ENCODE measurements at places on chromosomes 3 and 15.

GRCh38 chr3:71702131-71703024 lies 22.8 kb downstream of the EIF4E3 start:
- peak; percentile 84 for DNase-seq

DNA sequence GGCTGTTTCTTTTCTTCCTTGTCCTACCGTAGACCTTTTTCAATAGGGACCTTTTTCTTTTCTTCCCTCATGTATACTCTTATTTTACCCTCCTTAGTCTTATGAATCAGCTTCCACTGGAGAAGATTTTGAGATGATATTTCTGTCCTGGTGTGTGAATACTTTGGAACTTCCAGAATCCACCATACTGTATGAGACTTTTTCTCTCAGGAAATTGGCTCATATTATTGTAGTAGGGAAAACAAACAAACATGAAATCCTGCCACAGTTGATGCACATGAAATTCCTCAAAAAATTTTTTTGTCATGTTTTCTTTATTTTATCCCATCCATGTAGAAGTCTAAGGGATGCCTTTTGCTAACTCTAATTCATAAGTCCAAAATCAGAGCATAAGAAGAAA lies 289.3 kb upstream of the PLSCR5 start:
- no peak for DNase-seq

DNA sequence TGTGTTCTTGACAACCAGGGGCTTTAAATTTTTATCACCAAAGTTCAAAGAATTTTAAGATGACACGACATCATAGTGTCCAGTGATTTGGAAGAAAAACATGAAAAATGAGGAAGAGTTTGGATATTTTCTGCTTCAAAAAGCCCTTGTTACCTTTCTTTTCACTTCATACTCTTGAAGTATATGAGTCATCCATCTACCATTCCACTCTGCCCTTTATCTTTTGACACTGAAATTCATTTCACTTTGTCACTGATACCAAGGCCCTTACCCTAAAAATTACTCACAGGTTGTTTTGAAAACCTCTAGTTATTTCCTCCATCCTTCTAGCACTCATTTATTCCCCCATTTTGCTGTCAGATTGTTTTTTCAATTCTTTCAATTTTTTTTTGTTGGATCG lies 42.7 kb downstream of the OR5H15 start:
- no peak for DNase-seq

- no peak for DNase-seq
Measured at GRCh38 chr15:44064706-44065105, 130.4 kb downstream of the FRMD5 start.

- no peak for DNase-seq
Measured at GRCh38 chr3:65907232-65908130, 131.2 kb downstream of the MAGI1 start.

GRCh38 chr15:57510647-57511046 lies 81.1 kb upstream of the MYZAP start:
- no peak for DNase-seq

DNA sequence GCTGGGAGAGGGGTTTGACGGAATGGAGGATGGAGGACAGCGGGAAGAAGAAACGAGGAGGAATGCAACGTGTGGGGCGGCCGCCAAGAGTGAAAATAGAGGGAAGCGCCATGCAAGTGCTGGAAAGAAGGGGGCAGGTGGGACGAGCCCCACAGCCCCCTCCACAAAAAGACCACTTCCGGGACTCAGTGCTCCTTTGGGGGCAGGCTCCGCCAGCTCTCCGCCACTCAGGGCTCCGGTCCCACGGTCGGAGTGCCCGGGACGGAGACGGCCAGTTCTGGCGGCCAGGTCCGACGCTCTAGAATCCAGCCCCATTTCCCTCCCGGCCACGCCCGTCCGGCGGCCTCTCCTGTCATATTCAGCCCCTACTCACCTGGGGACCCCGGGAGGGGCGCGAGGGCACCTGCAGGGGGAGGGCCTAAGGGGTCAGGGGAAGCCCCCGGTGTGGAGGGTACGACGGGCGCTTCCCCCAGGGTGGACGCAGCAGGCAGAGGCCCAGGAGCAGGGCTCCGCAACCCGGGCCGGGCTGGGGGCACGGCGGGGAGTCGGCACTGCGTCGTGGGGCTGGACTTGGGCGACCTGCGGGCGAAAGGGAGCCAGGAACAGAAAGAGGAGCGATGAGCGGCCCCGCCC lies 25.5 kb upstream of the CSPG4 start:
- DNase-seq = no peak

Data from activated CD4-positive, alpha-beta T cell treated with anti-CD3 and anti-CD28 coated beads, Interleukin-2, amount 10 ng/mL, durations not matched to agents 24 days and 14 days (primary cell).